ENCODE measurements at places on chromosomes 7 and 10.
A peak's percentile ranks its signal among the peaks of the same experiment; 100 is the strongest.

DNA sequence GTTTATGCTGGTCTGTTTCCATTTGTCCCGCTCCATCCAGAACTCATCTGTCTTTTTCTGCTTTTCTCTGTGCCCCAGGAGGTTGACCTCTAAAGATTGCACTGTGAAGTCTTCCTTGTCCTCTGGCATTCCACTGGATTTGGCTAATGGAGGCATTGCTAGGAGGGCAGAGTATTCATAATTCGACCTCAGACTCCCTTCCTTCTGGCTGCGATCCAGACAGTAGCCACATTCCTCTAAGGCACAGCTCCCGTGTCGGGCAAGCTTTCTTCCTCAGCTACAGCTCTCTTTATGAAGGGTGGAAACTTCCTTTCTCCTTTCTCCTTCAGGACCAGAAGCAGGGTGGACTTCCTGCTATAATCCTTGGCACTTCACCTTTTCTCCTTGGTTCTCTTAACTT is 175.9 kb downstream of the BAMBI start:
- DNase-seq, result no peak

DNA sequence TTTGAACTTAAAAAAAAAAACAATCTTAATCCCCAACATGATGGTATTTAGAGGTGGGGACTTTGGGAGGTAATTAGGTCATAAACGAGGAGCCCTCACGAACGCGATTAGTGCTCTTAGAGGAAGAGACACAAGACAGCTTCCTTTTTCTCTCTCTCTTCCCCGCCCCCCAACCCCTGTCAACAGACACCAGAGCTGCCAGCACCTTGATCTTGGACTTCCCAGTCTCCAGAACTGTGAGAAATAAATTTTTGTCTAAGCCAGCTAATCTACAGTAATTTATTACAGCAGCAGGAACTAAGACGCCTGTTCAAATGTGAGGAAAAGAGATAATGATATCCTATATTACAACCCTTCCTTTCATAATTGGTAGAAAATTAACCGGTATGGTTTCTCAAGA is 40.1 kb downstream of the RELN start:
- DNase-seq, result no peak

DNA sequence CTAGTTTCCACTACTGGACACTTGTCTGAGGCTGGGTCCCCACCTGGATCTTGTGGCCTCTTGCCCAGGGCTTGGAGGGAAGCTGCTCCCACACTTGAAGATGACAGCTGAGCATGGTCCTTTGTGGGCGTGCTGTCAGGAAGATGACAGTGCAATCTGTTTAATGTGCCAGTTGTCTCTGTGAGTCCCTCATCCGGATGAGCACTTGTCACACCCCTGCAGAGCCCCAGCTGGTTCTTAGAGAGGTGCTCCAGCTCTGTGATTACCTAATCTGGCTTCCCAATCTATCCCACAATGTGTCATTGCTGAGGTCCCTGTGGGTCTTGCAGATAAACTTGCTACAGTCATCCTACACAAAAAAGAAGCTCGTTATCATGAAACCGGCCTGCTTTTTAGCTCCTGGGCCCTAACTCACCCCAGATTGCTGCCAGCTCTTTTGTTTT is 34.8 kb upstream of the CCSER2 start:
- no peak for DNase-seq

GRCh38 chr10:109852475-109853037 is 70.8 kb downstream of the XPNPEP1 start:
- peak; percentile 78 for DNase-seq

- no peak for DNase-seq
These were observed 178.3 kb upstream of the AGR3 start for GRCh38 chr7:17060051-17060450.

DNA sequence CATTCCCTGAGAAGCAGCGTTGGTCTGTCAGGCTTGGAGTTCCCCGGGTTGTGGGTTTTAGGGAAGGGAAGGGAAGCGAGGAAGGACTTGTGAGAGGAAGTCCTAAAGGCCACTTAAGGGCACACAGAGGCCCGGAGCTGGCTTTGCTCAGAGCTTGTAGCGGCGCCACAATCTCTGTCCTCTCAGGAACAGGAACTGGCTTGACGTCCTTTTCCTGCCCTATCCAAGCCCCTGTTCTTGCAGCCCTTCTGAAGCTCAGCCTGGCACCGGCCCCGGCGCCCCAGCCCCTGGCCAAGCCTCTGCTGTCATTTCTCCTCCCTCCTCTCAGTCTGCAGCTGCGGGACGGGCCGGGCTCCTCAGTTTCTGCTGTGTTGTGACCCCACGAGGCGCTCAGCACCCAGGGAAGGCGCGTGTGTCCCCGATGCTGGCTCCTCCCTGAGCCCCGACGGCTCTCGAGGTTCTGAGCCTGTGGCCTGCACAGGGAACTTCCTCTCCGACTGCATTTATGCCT is at the start of gene GIMAP8:
Gene GIMAP8, plus strand, starts transcription at position 140 of the 511 bp plus-strand sequence. CDS start 16,069 bp downstream, outside the sequence.
- DNase-seq, result peak; percentile 33

GRCh38 chr7:21898265-21898930 is 47.3 kb downstream of the CDCA7L start:
- no peak for DNase-seq

GRCh38 chr7:25759286-25759685 is 392.7 kb upstream of the NFE2L3 start:
- no peak for DNase-seq

DNA sequence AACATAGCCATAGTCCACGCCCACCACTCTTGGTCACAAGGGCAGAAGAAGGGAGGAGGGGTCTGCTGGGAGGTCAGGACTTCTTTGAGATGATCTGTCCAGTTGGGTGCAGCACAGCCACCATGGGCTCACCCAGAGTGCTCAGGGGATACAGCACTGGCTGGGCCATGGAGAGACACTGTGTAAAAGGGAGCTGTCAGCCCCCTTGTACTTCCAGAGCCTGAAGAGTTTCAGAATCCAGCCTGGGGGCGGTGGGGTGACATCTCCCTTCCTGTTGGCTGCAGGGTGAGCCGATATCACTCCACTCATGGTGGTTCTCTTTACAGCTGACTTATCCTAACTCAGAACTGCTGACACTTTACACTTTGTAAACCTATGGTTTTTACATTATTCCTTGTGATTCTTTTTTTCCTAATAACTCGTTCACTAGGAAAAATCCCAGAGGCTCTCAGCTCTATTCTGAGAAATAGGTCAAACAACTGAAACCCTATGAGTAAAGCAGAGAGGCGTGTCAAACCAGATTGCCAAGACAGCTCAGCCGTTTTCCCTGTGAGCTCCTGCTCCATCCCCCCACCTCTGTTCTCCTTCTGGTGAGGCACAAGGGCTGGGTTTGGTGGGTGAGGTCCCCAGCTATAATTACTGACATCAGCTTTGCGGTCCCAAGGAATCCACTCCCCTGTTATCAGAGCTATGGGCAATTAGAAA is 3.2 kb upstream of the MRPS24 start:
- peak; percentile 11 for DNase-seq

- DNase-seq, result no peak
These were observed 66.4 kb downstream of the MYL10 start for GRCh38 chr7:101562531-101563197.

DNA sequence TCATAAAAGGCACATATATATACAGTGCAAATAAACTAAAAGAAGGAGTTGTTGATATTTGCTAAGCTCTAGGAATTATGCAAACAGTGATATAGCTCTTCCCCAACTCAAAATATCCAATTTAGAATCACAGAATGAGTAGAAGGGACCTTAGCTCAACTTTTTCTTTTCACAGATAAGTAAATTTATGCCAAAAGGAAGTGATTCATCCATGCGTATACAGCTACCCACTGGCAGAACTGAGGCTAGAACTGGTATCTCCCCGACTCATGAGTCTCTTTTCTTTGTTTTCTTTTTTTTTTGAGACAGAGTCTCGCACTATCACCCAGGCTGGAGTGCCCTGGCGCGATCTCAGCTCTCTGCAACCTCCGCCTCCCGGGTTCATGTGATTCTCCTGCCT is 54.2 kb upstream of the SVIL start:
- DNase-seq, result no peak

GRCh38 chr7:151439855-151440798 is at the start of gene CRYGN:
TSS of gene CRYGN (minus strand) at chr7:151440141. CDS start at chr7:151439917, 224 bp downstream.
- DNase-seq, result no peak

GRCh38 chr7:49398236-49398635 is 375.2 kb upstream of the VWC2 start:
- no peak for DNase-seq

- peak; percentile 86 for DNase-seq
These were observed 51.9 kb downstream of the DENND11 start for GRCh38 chr7:141649865-141650634.

- peak; percentile 28 for DNase-seq
These were observed 79.1 kb downstream of the PALS2 start for GRCh38 chr7:24652251-24652939.

DNA sequence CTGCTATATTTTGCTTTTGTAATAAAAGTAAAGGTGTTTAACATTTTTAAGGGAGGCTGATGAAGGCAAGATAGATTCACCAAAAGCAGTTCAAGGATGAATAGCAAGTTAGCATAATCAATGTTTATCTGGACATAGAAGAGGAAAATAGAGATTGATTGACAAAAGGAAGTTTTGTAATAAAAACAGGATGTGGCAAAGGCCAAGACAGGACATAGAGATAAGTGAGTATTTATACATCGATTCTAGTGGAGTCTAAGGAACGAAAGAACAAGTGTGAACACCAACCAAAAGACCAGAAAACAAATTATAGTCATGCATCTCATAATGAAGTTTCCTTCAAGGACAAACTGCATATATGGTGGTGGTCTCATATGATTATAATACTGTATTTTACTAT is 123.8 kb downstream of the CCDC71L start:
- no peak for DNase-seq

GRCh38 chr10:49257154-49257553 is 41.8 kb upstream of the C10orf71 start:
- DNase-seq, result no peak

DNA sequence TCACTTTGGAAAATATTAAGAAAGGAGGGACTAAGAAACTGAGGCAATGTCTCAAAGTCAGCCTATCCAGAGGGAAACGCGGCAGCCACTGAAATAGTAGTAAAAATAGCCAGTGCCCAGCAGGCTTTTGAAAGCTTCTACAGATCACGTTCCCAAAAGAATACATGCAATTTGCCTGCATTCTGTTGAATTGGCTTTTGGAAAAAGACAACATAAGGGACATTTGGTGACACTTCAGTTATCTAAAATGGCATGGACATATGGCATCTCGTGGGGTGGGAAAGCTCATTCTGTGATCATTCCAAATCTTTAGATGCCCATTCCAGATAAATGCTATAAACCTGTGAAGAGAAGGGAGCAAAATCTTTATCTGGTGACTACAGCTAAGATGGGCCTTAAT is 82.8 kb upstream of the PDE1C start:
- DNase-seq, result no peak

GRCh38 chr7:132102391-132102790 is 473.9 kb downstream of the PLXNA4 start:
- DNase-seq, result no peak

DNA sequence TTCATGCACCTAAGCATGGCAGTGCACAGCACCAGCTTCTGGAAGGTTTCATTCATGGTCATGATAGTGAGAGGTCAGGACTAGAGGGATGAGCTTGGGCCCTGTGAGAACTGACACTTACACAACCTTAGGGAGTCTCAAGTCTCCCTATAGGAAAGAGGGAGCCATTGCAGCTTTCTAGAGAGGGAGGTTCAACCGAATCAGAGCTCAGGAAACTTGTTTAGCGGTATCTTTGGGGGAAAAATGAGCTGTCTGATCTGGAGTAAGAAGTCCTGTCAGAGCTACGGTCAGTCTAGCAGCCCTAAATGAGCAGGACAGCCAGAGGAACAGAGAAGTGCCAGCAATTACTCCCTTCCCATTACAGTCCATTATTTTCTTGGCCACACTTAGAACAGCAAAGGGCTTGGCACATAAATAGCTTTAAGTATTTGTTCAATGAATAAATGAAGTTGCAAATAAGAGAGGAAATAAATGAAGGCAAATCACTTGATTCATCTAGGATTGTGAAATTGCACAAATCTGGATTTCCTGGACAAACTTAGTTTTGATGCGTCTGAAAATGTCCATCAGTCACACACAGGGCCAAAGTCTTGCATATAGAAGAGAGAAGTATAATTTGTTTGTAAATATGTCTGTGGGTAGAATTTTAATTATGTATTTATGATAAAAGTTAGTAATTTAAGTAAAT is 262.0 kb downstream of the GLI3 start:
- no peak for DNase-seq

Measured in midbrain (tissue), 1 donor.